Stimulated activated CD4-positive, alpha-beta T cell treated with anti-CD3 and anti-CD28 coated beads, Interleukin-15, amount 100 ng/mL, for 1 hour (primary cell): ENCODE measurements at places on chromosomes 7 and 10.

DNA sequence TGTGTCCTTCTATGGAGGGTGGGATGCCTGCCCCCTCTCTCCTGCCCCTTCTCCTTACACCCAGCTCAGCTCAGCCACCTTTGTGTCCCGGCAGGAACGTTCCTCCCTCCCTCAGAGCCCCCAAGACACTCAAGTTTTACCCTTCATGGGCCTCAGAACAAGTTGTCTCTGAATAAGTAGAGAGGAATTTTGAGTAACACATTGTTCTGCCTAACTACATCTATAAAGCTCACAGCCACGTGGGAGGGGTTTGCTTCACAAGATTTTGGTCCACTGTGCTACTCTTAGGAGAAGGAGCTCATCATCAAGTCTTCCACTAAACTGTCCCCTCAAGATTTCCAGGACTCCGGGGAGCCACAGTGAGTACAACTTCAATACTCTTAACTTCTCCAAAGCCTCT, 51.6 kb upstream of the ZNF32 start:
- no peak for DNase-seq

DNA sequence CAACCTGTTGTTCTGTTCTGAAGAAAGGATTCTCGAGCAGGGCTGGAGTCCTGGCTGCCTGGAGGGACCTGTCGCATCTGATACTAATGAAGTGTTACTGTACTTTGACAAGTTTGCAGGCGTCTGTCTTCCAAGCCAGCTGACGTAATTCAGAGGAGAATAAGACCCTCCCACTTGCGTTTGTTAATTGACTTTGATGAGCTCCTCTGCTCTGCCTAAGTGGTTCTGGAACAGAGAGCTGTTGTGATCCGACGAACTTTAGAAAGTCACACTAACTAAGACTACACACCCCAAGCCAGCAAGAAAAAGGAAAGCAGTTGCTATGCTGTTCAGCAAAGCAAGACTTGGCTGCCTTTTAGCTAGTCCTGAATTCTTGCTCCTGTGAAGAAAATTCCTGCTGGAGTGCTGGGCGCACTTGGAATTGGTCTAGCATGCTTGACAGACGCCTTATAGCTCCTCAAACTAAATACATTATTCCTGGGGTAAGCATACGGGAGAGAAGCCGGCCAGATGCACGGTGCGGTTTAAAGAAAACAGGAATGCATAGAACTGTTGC, 200.3 kb downstream of the CACNB2 start:
- no peak for DNase-seq

DNA sequence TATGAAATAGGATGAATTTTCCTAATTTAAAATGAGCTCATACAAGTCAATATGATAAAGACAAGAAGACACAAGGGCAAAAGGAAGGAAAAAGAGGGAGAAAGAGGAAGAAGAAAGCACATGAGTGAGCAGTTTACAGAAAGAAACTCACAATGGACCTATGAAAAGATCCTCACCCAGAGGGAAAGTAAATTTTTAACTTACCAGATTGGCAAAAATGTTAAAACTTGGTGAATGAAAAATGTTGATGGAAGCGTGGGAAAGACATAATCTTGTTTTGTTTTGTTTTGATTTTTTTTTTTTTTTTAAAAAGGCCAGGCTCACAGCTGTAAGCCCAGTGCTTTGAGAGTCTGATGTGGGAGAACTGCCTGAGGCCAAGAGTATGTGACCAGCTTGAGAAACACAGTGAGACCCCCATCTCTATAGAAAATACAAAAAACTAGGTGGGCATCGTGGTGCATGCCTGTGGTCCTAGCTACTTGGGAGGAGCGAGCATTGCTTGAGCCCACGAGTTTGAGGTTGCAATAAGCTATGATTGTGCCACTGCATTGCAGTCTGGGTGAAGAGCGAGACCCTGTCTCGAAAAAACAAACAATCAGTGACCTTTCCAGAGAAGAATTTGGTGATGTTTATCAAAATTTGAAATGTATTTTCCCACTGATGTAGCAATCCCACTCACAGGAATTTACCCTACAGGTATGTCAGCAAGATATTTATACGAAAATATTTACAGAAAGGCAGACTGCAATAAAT, 152.9 kb upstream of the ASAH2 start:
- DNase-seq, result no peak

GRCh38 chr7:102439963-102440795, 6.8 kb downstream of the ORAI2 start:
- no peak for DNase-seq

GRCh38 chr10:78605800-78606350, 462.9 kb upstream of the ZMIZ1 start:
- DNase-seq, result no peak

- no peak for DNase-seq
These were observed 11.6 kb upstream of the FFAR4 start for GRCh38 chr10:93554760-93555432.

DNA sequence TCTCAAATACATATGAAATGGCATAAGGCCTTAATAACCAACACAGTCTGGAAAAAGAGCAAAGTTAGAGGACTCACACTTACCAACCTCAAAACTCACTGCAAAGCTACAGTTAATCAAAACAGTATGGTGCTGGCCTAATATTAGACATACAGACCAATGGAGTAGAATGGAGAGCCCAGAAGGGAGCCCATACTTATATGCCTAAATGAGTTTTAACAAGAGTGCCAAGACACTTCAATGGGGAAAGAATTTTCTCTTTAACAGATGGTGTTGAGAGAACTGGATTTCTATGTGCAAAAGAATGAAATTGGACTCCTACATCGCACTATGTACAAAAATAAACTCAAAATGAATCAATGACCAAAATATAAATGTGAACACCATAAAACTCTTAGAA, 522.6 kb downstream of the AUTS2 start:
- DNase-seq, result no peak

DNA sequence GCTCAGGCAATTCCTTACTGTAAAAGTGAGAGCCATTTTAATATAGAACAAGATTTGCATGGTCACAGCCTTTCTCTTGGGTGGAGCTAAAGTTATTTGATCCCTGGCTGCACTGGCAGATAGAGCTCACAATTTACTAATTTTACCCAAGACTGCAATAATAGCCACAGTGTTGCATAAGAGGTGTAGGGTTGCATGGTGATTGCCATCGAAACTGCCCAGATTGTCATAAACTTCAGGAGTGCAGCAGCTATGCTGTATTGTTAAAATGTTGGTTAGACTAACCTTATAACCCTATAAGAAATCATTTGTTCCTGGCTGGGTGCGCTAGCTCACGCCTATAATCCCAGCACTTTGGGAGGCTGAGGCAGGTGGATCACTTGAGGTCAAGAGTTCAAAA, 50.0 kb downstream of the VCL start:
- DNase-seq, result no peak

GRCh38 chr10:92419740-92420545, 129.0 kb downstream of the MARCHF5 start:
- no peak for DNase-seq
